CD8-positive, alpha-beta T cell (primary cell): ENCODE measurements at places on chromosomes 5 and 9. TPM values are rescaled to one million over a fixed set of nuclear protein-coding genes. Genes with fewer than 3 reads are reported as not detected.

SEMA4D gene
- total RNA-seq, result 286 TPM

DNA sequence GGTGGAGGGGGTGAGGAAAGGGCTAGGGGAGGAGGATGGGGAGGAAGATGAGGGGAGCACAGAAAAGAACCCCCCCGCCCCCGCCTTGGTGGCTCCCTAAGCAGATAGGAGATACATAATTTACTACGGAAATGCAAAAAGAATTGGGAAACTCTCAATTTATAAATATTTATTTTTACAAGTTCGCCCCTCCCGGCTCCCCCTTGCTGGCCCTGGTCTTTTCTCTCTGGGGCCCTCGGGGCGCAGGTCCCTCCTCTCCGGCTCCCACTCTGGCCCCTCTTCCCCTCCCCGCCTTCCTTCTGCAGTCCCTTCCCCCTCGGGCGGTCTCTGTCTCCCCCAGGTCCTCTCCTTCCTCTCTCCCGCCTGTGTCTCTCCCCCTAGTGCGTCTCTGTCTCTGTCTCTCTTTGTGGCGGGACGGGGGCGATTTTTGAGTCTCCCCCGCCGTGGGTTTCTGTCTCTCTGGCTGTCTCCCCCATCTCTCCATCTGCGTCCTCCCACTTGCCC lies 173.6 kb upstream of the IER5L start:
- no peak for DNase-seq

LCN10 gene
- 0.38 TPM for total RNA-seq

DNA sequence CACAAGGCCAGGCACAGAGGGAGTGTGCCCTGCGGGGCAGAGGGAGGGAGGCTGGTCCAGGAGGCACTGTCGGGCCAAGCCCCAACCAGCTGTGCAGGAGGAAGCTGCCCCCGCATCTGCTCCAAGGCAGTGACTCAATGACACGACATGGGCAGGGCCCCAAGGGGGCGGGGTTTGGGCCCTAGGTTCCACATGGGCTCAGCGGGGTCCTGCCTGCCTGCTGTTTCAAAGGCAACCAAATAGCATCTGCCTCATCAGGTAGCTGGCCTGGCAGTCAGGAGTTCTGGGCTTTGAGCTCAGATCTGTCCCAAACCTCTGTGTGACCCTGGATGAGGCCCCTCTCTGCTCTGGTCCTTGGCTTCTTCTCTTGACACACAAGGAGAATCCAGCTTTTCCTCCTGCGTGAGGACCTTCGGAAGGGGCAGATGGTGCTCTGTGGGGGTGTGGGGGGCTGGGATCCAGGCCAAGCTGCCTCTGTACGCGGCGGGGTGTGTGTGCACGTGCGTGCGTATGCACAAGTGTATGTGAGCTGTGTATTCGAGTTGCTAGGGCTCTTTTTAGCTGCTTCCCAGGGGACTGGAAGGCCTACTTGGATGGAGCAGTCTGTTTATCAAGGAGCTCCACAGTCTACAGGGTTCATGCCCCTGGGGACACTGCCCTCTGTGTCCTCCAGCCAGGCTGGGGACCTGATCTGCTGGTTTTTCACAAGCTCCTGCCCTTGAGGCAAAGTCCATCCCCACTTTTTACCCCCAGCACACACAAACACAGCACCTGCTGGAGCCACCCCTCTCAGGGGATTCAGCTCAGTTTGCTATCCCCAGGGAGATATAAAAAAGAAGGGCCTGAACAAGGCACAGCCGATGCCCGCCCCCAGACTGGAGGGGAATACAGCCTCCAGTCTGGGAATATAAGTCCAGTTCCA lies 138.9 kb downstream of the RGS3 start:
- no peak for DNase-seq
